ENCODE measurements at places on chromosomes 5 and 9.

- no peak for DNase-seq
Observed at GRCh38 chr9:83765376-83765775, 52.2 kb downstream of the GKAP1 start.

DNA sequence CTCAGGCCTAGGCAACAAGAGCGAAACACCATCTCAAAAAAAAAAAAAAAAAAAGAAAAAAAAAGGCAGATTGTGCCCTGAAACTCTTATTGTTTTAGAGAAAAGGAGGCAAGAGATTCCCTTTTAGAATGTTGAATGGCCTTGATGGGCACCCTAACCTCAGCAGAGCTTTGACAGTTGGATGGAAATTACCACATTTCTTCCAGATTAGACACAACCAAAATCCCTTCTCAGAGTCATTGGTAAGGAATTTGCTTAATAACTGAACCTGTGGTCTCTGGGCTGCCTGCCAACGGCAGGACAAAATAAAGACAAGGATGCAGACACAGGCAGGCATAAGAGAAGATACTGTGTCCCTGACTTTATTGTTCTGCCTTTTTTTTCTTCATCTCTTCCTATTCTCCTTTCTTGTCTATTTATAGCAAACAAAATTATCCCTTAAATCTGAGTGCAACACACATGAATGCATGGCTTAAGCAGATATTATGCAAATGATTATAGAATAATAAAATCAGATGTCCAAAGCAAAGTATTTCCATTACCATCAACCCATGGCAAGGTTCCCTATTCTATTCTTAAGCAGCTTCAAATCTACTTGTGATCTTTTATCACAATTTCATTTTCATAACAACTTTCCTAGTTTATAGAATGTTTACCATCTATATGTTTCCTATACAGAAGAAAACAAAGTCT, 37.3 kb upstream of the TRIO start:
- peak; percentile 96 for DNase-seq

GRCh38 chr5:157668356-157668755, 3.0 kb upstream of the C5orf52 start:
- DNase-seq: no peak

GRCh38 chr5:172886974-172887501, 53.0 kb downstream of the ERGIC1 start:
- peak; percentile 92 for DNase-seq

DNA sequence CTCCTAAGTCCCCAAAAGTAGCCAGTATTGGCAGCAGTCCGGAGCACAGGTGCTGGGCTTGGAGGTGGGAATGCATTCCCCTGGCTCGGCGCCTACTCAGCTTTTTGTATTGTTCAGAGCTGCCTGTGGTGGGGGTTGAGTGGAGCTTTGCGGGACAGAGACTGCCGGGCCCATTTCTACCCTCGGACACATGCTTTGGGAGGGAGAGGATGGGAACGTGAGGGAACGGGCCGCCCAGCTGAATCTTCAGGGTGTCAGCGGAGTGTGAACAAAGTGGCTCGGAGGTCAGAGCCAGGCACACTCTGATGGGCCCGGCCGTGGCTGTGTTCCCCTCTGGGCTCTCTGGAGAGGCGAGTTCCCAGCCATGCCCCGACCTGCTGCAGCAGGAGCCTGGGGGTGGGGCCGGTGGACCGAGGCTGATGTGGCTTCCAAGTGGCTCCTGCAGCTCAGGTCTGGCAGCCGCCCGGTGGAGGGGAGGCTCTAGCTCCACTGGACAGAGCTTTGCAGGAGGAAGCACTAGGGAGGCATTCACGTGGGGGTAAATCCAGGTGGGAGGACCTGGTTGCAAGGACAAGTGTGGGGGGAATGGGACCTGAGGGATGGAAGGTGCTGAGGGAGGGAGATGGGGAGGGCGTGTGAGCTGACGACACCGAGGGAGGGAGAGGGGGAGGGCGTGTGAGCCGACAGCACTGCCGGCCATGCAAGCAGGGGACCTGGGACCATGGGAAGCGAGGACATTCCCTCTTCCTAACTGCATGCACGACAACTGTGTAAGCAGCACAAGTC, 31.1 kb upstream of the SLC6A3 start:
- no peak for DNase-seq

DNA sequence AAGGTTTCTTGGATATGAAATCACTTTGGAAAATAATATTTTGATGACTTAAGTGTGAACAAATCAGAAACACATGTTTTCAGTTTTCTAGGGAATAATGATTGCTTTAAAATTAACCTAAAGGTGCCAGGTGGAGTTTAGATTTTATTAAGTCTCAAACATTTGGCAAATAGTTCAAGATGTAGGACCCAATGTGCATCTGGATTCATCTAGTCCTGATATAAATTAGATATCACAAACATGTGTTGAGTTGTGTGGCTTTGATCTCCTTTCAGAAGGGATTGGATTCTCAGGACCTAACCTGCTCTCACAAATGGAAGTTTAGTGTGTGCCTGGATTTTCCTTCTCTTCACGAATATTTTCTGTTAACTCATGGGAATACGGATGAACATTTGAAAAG, 291.4 kb upstream of the ISL1 start:
- no peak for DNase-seq

- no peak for DNase-seq
Observed at GRCh38 chr9:127794001-127794791, 8.4 kb downstream of the CDK9 start.

DNA sequence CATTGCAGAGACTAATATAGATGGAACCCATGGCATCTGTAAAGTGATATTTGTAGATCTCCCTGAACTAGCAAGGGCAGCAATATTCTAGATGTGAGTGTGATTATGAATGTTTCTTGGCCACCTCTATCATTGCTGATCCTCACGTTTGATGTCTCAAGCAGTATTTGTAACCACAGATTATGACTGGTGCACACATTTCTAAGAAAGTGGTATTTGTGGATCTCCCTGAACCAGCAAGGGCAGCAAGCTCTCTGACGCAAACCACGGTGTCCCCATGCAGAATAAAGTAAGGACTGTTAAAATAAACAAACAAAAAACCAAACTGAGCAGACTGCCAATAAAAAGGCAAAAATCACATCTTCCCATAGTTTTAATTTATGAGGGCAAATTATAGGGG, 301.3 kb downstream of the CSNK1G3 start:
- DNase-seq: peak; percentile 26

- DNase-seq: no peak
Observed at GRCh38 chr9:125767349-125767748, 20.2 kb downstream of the PBX3 start.

- peak; percentile 37 for DNase-seq
Observed at GRCh38 chr9:8660383-8660782, 860.8 kb upstream of the DMAC1 start.

- peak; percentile 95 for DNase-seq
Observed at GRCh38 chr5:120446068-120446492, 18.0 kb upstream of the PRR16 start.

DNA sequence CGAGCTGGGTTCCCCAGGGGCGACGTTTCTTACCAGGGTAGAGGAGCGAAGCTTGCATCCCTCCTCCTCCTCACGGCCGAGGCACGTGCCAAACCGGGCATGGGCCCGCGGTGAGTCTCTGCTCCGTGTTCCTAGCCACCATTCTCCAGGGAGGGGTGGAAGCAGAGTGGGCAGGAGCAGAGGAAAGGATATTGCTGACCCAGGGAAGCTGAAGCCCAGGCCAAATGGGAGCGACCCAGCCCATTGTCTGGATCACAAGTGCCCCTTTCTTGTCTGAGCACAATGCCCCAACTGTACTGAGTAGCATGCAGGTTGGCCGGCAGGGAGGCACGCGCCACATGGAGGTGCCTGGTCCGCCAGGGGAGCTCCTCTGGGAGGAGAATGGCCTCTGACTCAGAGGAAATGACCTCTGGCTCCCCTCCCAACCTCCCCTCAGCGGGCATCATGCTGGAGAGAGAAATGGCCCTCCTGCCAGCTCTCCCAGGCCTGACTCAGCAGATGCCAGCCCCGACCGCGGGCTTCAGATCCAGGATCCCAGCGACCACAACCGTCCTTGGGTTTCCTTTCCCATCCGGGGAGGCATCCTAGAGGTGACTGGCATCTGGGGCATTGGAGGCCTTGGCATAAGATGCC, 1.1 kb downstream of the PRR7 start:
- DNase-seq: peak; percentile 75

- DNase-seq: peak; percentile 51
Observed at GRCh38 chr9:121956808-121957207, 136.3 kb downstream of the TTLL11 start.

DNA sequence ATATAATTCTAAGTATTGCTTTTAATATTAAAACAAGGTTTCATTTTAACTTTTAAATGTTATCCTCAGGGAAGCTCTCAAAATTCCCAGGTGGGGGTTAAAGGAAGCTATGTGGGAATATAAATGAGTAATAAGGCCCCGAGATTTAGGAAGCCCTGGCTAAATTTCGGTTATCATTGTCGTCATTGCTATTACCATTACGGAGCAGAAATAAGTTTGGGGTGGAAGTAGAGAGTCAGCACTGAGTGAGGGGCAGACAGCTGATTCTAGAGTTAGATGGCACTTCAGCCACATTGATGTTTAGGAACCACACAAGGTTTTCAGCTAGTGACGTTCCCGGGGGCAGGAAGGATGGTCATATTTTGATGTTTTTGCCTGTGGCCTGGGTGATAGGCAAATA, 74.9 kb downstream of the NREP start:
- DNase-seq: no peak

GRCh38 chr9:137777761-137778160, 99.8 kb upstream of the CACNA1B start:
- DNase-seq: no peak

- DNase-seq: no peak
Observed at GRCh38 chr5:171689853-171690417, 95.7 kb upstream of the SMIM23 start.

GRCh38 chr5:111748304-111748763, 8.7 kb downstream of the NREP start:
- peak; percentile 86 for DNase-seq

DNA sequence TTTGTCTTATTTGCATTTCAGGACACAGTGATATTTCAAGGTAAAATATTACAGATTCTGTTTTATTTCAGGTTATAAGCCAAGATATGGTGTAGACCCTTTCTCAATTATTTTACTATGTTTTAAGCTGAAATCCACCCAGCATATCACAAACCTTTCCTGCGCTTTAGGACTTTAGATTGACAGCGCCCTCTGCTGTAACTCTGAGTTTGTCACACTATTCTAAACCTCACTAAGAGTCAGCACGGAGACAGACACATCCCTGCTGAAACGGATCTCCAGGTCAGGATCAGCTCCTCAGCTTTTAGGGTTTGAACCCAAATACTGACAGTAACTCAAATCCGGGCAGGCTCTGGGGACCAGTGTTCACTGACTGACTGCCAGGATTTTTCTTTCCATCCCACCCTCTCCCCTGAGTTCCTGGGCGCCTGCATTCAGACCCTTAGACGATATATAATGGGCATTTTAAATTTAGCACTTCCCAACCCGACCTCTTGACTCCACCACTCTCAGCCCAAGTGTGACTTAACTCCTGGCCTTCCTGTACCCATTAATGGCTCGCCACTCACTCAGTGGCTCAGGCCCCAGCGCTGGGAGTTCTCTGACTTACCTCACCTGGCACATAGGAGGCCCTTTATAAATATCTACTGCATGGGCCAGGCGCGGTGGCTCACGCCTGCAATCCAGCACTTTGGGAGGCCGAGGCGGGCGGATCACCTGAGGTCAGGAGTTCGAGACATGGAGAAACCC, 33.5 kb downstream of the TLX3 start:
- peak; percentile 61 for DNase-seq

- no peak for DNase-seq
Observed at GRCh38 chr5:132640613-132641012, 17.4 kb upstream of the IL13 start.

DNA sequence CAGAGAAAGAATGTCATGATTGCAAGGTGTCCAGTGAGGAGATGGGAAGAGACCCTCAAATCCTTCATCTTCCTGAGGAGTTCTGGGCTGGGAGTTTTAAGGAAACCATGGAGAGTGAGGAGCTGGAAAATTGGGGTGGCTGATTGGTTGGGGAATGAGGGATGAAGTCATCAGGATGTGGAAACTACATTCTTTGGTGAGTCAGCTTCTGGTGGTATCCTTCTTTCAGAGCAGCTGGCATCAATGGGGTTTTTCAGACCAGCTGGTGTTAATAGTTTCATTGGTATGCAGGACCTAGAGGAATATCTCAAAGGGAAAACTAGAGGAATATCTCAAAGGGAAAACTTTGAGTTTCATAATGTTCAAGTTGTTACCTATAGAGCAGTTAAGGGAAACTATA, 45.2 kb downstream of the RNF180 start:
- peak; percentile 90 for DNase-seq

DNA sequence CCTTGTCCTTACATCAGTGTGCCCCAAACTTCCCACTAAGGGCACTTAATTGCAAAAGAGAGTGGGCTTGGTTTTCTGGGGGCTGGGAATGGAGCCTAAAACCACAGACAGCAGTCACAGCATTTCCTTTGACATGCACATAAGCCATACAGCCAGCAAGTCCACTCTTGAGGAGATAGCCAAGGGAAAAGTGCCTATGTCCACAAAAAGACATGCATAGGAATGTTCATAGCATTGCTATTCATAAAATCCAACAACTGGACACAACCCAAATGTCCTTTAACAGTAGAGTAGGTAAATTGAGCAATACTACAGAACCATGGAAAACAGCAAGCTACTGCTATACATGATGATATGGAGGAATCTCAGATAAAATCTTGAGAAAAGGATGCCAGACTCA, 11.7 kb upstream of the FAT2 start:
- peak; percentile 46 for DNase-seq

Data from fibroblast of skin of scalp (primary cell).